ENCODE measurements at places on chromosomes 6 and 20.

- DNase-seq, result no peak
Measured at GRCh38 chr20:43123180-43123579, 66.5 kb downstream of the PTPRT start.

DNA sequence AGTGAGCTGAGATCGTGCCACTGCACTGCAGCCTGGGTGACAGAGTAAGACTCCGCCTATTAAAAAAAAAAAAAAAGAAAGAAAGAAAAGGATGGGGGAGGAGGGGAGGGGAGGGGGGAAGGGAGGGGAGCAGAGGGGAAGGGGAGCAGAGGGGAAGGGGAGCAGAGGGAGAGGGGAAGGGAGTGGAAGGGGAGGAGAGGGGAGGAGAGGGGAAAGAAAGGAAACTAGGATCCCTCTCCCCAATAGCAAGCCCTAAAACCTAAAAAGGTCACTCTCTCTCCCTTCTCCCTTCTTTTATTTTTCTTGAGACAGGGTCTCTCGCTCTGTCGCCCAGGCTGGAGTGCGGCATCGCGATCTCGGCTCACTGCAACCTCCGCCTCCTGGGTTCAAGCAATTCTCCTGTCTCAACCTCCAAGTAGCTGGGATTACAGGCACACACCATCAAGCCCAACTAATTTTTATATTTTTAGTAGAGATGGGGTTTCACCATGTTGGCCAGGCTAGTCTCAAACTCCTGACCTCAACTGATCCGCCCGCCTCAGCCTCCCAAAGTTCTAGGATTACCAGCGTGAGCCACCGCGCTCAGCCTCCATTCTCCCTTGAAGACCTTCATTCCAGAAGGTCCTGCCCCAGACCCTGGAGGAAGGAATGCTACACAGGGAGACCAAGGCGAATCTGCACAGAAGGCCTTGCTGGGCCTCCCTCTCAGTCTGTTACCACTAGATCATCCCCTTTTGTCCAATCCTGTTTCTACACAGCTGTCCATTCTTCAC is 45.8 kb upstream of the PIM1 start:
- DNase-seq, result no peak

GRCh38 chr6:109393886-109394281 is 11.6 kb upstream of the CD164 start:
- DNase-seq, result no peak

GRCh38 chr6:160042014-160042773 is 73.3 kb downstream of the IGF2R start:
- DNase-seq, result no peak

- no peak for DNase-seq
Measured at GRCh38 chr6:114452785-114453401, 110.1 kb upstream of the HS3ST5 start.

DNA sequence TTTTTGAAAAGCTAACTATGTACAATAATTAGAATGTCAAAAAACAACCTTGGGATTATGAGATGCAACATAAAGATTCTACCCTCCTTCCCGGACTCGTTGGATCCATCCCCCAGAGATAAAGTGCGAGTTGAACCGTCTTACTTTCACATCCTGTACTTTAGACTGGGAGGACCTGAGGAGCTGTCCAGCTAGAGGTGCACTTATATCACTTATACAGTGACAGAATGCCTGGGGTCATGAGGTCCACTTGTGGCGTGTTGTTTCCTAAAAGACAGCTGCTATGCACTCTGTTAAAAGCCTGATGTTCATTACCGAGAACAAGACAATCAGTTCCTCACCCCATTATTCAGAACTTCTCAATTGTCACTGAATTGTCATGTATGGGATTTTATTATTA is 2.1 kb downstream of the CDS2 start:
- no peak for DNase-seq

GRCh38 chr20:24723647-24724352 is 225.3 kb upstream of the CST7 start:
- no peak for DNase-seq

DNA sequence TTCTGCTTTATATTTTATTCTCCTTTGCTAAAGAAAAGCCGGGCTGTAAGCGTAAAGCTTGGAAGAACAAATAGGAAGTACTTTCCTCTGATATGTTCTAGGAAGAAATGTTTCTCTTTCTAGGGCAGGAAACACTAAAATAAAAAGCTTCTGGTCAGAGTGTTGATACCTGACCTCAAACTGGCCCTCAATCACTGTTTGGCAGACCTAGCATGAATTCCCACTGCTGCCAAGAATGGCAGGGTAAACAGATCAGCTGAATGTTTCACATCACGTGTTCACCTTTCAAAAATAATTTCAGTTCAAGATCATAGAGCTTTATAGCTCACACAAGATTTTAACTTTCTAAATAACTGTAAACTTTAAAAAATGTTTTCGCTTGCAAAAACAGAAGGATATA is 2.9 kb downstream of the MPC1 start:
- no peak for DNase-seq
